Stimulated activated CD8-positive, alpha-beta memory T cell treated with anti-CD3 and anti-CD28 coated beads, Interleukin-15, amount 100 ng/mL, for 4 hours (primary cell): ENCODE measurements at places on chromosomes 2 and 18.

DNA sequence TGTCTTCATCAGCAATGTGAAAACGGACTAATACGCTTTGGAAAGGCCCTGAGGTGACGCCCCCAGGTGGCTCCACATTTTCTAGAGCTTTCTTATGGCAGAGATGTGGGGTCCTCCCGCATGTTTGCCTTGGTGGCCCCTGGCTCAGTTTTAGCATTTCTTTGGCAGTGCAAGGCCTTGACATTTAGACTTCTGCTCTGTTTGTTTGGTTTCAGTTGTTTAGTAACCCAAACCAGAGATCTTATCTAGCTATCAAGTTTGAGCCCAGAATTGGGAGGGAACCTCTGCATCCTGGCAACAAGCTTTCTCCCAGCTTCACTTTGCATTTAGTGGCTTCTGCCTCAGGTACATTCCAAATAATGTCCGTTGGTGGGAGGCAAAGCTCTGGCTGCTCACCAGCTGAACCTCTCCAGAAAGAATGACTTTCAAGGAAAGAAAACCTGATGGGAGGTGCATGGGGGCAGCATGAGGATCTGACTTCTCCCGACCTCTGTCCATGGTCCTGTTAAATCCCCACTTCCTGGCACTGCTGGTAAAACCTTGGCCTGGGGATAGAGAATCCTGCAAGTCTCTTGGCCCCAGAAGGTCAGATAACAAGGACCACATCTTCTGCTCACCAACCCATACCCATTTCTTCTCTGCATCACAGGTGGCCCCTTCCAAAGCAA is 12.0 kb upstream of the MBP start:
- DNase-seq, result no peak

- no peak for DNase-seq
These were observed 91.9 kb upstream of the STK17B start for GRCh38 chr2:196263181-196263747.

DNA sequence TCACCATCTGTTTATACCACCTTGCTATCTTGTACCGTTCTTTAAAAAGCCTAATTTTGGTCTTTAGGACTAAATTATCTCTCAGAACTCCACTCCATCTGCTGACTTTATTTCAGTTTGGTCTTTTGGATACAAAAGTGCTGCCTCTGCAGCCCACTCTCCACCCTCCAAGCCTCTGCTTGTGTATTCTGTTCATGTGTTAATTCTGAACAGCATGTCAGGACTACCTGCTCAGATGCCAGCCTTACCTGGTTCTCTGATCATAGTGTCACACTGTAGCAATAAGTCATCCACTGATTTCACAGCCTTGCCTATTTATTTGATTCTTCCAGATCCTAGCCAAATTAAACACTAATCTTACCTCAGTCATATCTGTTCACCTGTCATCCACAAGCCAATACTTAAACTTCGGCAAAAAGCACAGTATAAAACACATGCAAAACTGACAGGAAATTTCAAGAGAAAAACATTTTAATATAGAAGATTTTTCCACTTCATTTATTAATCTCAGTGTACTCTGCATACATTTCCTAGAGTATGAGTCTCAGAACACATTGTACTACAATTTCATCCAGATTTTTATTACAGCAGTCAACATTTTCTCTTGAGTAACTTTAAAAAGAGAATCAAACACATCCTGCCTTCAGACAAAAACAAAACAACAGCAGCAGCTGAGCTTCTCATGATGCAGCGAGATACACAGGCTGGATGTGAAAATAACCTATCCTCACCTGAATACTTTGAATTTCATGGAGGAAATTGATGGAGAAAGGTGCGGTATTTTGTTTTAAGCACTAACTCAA is 64.9 kb downstream of the PPP1R1C start:
- DNase-seq, result no peak

DNA sequence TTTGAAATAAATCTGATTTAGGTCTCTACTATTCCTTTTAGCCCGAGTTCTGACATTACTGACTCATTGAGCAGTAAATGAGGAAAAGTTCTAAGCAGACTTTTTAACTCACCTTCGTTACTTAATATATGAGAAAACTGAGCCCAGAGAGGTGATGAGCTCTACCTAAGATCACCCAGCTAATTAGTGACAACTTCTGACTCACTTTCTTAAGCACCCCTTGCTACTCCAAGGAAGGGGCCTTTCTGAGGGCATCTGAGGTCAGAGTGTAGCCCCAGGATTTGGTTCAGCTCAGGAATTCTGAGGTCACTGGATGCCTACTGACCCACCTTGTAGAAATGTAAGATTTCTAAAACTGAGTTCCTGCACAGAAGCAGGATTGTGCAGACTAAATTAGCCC is 102.2 kb upstream of the FZD5 start:
- no peak for DNase-seq

GRCh38 chr2:96727431-96727830 is 12.4 kb downstream of the LMAN2L start:
- DNase-seq, result no peak

DNA sequence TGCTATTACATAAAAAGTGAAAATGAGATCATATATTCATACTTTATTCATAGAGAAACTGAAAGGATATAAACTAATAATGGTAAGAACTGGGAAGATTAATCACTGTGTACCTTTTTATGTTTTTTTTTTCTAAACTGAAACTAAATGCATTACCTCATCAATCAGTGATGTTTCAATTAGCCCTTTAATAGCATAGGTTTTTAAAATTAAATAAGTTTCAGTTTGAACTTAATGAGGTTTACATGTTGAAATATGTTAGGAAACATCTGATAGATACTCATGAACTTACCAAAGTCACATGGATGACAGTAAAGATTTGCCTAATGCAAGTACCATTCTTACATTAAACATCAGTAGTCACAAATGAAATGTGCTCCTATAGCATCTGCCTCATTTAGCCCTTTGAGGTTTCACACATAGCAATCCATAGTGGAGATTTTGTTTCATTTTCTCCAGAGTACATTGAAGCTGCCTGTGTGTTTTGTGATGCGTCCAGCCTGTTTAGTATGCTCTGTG is 8.9 kb downstream of the MAPRE2 start:
- no peak for DNase-seq

GRCh38 chr18:42131066-42131929 is 176.3 kb downstream of the PIK3C3 start:
- no peak for DNase-seq

GRCh38 chr2:168194784-168195522 is 52.4 kb downstream of the STK39 start:
- no peak for DNase-seq

DNA sequence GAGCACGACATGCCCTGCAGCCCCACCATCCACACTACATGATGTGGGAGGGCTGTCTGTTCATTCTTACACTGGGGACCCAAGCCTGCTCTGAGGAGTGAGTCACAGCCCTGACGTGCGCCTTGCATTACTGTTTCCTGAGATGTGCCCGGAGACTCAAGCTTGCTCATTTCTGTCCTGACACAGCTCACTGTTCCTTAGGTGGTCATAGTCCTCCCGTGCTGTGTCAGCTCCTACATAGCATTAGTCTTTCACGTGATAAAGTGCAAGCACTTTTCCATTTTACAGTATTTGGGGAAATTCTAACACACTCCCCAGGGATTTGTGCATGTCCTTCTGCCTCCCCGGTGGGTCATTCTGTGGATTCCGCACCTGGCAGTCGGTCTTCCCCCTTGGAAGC is 46.2 kb upstream of the TRIM43B start:
- no peak for DNase-seq

GRCh38 chr2:217820091-217820819 is 182.5 kb downstream of the TNS1 start:
- no peak for DNase-seq

DNA sequence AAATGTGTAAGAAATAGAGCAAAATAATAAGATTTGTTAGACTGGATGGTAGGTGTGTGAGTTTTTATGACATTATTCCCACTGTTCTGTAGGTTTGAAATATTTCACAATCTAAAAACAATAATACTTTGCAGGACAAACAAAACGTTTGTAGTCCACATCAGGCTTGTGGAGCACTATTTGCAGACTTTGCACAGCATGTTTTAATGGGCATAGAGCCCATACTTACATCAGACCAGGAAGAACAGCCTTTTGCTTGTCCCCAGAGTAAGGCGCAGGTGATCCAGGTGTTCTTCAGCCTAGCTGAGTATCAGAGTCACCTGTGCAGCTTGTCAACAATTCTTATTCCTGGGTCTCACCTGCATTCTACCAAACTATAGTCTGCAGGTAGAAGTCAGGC is 9.1 kb upstream of the STK39 start:
- no peak for DNase-seq

DNA sequence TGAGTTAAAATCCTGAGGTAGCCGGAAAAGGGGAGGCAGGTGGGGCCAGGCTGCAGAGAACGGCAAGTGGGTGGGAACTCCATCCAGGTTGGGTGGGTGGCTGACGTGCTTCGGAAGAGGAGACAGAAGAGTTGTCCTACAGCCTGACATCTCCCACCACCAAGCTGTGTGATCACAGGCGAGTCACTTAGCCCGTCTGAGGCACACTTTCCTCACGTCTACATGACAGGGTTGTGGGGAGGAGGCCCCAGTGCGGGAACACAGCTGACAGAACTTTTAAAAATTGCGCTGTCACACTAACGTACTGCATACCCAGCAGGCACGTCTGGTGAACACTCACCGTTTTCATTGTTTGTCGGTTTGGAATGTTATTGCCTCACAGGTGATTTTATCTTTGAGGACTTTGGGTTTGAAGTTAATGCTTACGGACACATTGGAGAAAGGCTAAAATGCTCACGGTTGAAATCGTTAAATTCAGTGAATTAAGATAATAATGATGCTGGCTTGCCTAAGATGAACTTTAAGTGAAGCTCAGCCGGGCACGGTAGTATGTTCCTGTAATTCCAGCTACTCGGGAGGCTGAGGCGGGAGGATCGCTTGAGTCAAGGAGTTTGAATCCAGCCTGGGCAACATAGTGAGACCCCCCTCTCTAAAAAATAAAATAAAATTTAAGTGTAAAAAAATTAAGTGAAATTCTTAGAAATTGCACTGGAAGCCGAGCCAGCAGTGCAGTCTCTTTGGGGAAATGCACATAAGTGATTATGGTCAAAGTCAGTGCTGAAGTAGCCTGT is 8.9 kb downstream of the EMILIN2 start:
- no peak for DNase-seq

DNA sequence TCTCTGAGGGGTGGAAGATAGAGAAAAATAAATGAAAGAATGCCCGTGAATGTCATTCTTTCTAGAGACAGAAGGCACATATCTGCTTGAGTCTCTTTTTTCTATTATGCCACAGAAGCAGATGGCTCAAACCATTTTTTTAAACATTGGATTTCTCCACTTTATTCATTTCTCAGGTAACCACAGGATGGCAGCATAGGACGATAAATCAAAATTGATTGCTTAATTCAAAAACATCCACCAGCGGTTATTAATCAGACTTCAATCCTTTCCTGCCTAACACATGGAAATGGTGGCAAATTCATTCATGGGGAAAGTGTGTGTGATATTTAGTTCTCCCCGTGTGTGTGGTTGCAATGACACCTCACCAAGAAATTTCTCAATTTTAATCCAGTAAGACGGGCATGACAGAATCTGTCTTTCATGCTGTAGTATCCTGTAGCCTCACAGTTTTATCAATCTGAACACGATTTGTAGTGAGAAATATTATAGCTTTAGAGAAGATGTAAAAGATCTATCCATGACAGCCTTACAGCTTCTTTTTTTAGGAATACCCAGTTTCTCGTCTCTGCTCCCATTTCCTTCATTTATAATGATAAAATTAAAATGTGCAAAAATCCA is 72.2 kb downstream of the DSC3 start:
- no peak for DNase-seq

- DNase-seq, result no peak
These were observed 53.1 kb downstream of the RAMP1 start for GRCh38 chr2:237912271-237913192.

GRCh38 chr2:104286841-104287240 is 567.1 kb upstream of the POU3F3 start:
- no peak for DNase-seq

- no peak for DNase-seq
These were observed 141.1 kb downstream of the ATP9B start for GRCh38 chr18:79210002-79210910.

GRCh38 chr2:40367032-40367431 is 84.9 kb downstream of the SLC8A1 start:
- DNase-seq, result no peak

- no peak for DNase-seq
These were observed 114.9 kb downstream of the PMS1 start for GRCh38 chr2:189899101-189899500.

GRCh38 chr2:72827966-72828646 is 2.3 kb upstream of the EXOC6B start:
- DNase-seq, result no peak

GRCh38 chr2:138028538-138028937 is 64.3 kb downstream of the HNMT start:
- DNase-seq, result no peak

GRCh38 chr18:56276466-56276865 is 361.9 kb downstream of the TXNL1 start:
- DNase-seq, result no peak

GRCh38 chr2:133523406-133523805 is 44.9 kb downstream of the NCKAP5 start:
- no peak for DNase-seq

DNA sequence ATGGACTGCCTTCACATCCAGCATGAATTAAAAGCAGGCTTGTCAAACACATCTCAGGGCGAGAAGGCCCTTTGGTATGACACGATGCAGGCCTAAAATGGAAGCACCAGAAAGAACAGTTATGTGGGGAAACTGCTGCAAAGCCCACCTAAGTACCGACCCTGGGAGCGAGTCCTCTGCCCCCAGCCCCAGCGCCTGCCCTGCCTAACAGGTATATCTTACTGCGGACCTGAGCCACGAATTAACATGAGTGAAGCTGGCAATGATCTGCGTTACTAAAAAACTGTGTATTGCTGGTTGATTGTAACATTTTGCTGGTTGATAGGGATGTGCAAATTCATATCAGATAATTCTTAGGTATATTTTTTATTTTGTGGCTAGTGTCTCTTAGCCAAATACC is 441.5 kb downstream of the ZNF516 start:
- DNase-seq, result no peak

- no peak for DNase-seq
These were observed 145.2 kb upstream of the MMADHC start for GRCh38 chr2:149732730-149733290.

DNA sequence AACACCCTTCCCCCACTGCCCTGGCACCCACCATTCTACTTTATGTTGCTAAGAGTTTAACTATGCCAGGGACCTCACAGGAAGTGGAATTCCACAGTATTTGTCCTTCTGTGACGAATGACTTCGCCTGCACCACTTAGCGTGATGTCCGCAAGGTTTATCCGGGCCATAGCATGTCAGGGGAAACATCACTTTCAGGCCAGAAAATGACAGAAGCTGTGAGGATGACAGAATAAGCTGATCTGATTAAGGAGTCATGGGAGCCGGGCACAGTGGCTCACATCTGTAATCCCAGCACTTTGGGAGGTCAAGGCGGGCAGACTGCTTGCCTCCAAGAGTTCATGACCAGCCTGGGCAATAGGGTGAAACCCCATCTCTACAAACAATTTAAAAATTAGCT is 248.8 kb downstream of the EIPR1 start:
- no peak for DNase-seq

- DNase-seq, result no peak
These were observed 194.5 kb downstream of the DNER start for GRCh38 chr2:229519655-229520430.
